ENCODE measurements at places on chromosomes 1 and 21.
A peak's percentile ranks its signal among the peaks of the same experiment; 100 is the strongest.

- no peak for DNase-seq
Observed at GRCh38 chr1:58430421-58431275, 115.9 kb downstream of the OMA1 start.

DNA sequence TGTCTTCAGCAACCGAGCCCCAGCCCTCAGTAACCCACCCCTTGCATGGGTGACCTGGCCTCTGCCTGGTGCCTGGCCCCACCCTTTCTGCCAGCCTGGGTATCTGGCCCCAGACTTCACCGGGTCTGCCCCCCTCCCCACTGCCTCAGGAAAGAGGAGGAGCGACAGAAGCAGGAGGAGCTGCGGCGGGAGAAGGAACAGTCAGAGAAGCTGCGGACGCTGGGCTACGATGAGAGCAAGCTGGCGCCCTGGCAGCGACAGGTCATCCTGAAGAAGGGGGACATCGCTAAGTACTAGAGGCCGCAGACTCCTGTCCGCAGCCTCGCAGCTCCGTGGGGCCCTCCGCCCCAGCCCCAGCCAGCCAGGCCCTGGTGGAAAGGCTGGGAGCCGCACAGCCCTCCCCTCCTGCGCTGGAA is 6.1 kb downstream of the TNFRSF25 start:
- no peak for DNase-seq

DNA sequence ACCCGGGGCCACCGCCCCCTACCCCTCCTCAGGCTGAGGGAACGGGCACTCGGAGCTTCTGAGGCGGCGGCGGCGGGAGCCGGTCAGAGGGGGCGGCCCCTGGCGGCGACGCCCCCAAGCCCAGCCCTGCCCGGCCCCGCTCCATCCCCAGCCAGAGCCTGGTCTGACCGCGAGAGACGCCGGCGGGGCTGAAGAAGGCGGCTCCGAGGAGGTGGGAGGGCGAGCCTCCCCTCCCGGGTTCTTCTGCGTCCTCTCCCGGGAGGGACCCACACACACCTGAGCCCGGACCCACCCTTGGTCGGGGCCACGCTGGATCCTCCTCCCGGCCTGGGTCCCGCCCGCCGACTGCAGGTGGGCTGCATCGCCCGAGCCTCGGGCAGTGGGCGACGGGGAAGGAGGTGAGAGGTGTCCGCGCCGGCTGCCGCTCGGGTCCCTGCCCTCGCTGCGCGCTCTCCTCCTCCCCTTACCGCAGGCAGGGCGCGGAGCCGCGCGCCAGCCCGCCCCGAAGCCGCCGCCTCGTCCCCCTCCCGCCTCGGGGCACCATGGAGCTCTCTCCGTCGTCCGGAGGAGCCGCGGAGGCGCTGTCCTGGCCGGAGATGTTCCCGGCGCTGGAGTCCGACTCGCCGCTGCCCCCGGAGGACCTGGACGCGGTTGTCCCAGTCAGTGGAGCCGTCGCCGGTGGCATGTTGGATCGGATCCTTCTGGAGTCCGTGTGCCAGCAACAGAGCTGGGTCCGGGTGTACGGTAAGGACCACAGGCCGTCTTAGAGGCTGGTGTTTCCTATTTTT is at the start of gene RASAL2:
Gene RASAL2 (plus strand): TSS at position 154 of the 788 bp plus-strand sequence. CDS start 389 bp downstream, at position 543.
- DNase-seq = peak; percentile 21

DNA sequence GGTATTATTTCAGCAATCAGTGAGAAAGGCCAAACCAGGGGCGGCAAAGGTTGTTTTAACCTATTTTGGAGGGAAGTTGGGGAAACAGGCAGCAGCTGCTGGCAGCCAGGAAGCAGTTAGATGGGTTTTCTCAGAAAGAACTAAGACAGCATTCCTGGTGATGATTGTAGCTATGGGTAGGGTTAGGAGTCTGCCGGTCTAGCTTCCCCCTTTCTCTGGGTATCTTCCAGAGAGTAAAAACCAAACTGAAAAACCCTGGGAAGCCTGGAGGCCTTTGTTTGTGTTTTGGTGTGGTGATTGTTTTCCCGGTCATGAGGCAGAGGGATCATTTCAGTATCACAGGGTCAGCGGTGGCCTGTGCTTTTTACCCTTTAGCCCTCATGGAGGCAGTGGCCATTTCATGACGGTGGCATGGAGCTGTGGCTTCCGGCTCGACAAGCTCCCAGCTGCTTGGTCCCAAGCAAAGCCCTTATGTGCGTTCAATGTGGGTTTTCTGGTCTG is 19.5 kb upstream of the TNFRSF1B start:
- DNase-seq = no peak

DNA sequence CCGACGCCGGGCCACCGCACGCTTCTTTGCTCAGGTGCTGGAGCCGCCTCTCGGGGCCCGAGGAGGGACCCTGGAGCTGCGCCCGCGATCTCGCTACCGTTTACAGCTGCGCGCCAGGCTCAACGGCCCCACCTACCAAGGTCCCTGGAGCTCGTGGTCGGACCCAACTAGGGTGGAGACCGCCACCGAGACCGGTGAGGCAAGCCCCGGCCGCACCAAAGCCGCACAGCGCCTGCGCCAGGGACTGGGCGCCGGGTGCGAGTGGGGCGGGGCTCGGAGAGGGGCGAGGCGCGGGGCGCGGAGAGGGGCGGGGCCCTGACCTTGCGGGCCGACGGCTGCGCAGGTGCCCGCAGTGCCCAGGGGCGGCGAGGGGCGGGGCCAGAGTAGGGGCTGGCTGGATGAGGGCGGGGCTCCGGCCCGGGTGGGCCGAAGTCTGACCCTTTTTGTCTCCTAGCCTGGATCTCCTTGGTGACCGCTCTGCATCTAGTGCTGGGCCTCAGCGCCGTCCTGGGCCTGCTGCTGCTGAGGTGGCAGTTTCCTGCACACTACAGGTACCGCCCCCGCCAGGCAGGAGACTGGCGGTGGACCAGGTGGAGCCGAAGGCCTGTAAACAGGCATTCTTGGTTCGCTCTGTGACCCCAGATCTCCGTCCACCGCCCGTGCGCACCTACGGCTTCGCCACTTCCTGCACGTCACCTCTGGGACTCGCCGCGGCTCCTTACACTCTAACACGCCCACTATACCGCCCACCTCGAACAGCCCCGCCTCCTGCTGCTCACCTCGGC is 9.8 kb upstream of the CDC20 start:
- DNase-seq = peak; percentile 60

- no peak for DNase-seq
Observed at GRCh38 chr1:110450929-110451328, at the start of gene PROK1. Gene PROK1 (plus strand): TSS chr1:110451149. CDS start chr1:110451217, 68 bp downstream.

DNA sequence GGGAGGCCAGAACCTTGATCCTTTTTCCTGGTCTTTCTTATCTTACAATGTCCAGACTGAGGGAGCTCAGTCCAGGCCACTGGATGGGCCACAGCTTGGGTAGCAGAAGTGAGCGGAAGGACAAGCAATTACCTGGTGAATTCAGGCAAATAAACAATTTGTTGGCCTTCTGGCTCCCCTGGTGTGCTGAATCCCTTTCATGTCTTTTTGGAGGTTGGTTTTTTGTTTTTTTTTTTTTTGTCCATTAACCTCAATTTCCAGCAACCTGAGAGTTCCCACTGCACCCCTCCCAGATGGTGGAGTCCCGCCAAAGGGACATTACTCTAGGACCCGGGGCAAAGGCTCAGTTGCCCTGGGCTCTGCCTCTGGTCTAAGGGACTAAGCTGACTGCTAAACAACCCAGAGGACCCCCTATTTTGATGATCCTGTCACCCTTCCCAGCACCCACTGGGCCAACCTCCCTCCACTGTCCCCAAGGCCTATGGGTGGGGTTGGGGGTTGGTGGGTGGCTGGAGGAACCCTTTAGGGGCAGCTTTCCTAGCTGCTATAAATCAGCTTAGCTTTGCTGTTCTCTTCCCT is 85.5 kb downstream of the KCND3 start:
- no peak for DNase-seq

- DNase-seq = no peak
Observed at GRCh38 chr1:193629875-193630274, 443.5 kb upstream of the B3GALT2 start.

DNA sequence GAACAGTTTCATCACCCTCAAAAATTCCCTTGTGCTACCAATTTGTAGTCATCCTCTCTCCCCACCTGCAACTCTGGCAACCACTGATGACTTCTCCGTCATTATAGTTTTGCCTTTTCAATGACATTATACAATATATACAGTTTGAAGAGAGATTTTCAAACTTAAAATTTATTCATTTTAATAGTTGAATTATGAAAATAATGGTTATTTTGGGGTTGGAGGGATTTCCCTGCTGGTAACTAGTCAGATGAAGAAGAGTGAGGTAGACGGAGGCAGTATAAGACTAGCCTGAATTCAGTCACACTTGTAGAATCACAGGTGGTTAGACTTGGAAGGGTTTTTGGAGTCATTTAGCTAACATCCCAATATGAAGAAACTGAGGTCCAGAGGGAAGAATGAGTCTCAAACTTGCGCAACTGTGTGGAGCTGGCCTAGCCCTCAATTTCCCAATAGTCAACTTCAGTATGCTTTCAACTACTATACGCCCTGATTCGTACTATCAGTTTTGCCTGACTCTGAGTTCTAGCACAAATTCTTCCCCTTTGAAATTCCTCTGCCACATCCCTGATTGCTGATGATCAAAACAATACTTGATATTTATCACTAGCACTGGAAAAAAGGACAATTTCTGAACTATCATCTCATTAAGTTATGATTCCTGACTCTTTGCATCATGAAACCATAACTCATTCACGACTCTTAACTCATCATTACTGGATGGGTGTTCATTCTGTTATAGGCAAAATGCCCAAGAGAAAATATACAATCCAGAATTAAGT is 54.2 kb downstream of the VANGL2 start:
- no peak for DNase-seq

DNA sequence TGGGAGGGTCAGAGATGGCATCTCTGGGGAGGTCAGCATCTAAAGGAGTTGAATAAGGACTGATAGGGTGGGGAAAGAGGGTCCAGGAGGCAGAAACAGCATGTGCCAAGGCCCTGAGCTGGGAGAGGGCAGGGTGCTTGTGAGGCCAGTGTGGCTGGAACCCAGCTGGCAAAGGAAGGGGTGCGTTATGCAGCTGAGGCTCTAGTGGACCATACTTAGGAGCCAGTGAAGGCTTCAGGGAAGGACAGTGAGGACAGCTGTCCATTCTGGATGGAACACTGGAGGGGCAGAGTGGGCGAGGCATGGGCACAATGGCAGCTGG is 57.1 kb upstream of the RPL11 start:
- DNase-seq = no peak

DNA sequence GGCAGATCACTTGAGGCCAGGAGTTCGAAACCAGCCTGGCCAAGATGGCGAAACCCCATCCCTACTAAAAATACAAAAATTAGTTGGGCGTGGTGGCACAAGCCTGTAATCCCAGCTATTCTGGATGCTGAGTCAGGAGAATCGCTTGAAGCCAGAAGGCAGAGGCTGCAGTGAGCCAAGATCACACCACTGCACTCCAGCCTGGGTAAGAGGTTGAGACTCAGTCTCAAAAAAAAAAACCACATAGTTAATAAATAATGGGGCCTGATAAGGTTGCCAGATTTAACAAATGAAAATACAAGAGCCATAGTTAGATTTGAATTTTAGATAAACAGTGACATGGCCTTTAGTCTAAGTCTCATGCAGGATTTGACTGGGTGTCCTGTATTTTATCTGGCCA is 175.7 kb downstream of the ZZZ3 start:
- DNase-seq = no peak

- no peak for DNase-seq
Observed at GRCh38 chr1:159204161-159205141, at the start of gene ACKR1. Gene ACKR1 (plus strand): TSS chr1:159204875. CDS start chr1:159204960, 85 bp downstream.

DNA sequence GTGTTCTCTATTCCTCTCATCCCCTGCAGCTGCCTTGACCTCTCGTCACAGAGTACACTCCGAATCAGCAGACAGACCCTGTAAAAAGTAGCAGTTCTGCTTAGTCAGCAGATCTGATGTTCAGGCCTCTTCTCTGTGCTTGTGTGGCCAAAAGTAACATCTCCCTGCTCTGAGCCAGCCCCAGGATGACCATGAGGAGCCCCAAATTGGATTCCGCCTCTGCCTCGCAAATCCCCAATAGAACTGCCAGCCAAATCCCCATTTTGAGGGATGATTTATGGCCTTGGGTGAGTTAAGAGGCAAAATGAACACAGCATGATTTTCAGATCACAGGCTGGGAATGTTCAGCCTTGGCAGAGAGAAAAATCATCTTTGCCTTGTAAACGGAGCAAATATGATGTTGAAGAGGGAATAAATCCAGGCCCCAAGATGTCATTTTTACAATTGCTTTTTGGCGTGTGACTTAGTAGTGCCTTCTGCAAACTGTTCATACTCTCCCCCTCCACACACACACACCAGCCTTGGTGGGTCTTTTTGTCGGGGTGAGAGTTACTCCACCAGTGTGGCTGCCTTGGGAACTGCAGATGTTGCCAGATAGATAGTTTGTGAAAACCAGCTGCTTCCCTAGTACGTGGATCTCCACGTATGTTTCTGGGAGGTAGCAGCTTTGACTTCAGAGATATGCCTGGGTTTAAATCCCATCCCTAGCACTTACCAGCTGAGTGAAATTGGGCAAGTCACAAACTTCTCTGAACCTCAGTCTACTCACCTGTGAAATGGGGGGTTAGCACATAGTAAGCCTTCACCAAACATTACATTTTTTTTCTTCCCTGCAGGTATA is 77.8 kb downstream of the MAN1C1 start:
- DNase-seq = no peak

GRCh38 chr1:20443703-20444586 is 42.1 kb downstream of the CAMK2N1 start:
- no peak for DNase-seq

GRCh38 chr1:247613405-247613804 is 8.0 kb downstream of the OR2G3 start:
- DNase-seq = no peak

GRCh38 chr1:189787201-189787600 is 690.5 kb downstream of the BRINP3 start:
- no peak for DNase-seq

- no peak for DNase-seq
Observed at GRCh38 chr1:173302366-173302765, 95.2 kb upstream of the TNFSF4 start.
